ENCODE measurements at places on chromosomes 6 and 20.

DNA sequence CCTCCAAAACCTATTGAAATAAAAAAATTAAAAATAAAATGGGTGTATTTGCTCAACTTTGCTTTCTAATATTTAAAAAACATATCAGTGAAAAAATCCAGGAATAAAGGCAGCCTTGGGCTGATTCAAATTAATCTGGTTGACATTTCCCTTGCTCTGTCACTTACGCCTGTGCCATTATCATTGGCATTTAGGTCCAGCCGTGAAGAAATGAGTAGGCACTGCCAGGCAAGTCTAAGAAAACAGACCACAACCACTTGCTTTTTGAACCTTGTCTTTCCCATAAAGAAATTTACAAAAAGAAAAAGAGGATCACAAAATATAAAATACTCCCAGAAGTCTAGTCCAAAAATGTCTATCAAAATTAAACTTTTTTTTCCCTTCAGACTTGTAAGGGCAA, 59.2 kb upstream of the HBS1L start:
- no peak for DNase-seq

DNA sequence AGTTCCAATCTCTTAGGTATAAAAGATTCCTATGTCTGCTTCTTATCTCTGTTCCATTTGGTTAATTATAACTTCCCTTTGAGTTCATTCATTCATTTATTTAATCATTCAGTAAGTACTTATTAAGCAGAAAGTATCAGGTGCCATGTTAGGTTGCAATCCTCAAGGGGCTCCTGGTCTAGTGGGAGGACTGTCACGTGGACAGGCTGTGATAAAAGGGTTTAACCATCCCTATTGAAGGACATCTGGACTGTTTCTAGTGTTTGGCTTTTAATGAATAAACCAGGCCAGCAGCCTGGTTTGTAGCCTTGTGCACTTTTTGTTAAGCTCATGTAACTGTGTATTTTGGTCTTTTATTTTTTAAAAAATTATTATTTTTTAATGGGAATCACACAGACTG, 162.1 kb upstream of the OGFRL1 start:
- DNase-seq, result no peak

- peak; percentile 86 for DNase-seq
Measured at GRCh38 chr6:119446609-119447008, 97.0 kb upstream of the MAN1A1 start.

DNA sequence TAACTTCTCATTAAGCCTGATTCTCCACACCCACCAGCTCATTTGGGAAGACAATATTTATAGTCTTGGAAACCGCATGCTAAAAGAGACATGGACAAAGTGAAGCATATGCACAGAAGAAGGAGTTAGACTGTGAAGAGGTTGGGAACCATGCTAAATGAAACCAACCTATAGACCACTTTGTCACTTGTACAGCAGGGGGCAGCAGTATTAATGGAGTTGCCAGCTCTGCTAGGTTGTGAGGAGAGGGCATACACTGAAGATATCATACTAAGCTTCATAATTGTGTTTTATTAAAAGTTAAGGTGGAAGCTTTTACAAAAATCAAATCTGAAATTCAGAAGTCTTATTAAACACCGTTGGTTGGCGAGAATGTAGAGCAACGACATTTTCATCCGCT, 38.3 kb upstream of the HMGCLL1 start:
- peak; percentile 44 for DNase-seq

GRCh38 chr20:57888591-57888990, 178.8 kb upstream of the PMEPA1 start:
- no peak for DNase-seq

DNA sequence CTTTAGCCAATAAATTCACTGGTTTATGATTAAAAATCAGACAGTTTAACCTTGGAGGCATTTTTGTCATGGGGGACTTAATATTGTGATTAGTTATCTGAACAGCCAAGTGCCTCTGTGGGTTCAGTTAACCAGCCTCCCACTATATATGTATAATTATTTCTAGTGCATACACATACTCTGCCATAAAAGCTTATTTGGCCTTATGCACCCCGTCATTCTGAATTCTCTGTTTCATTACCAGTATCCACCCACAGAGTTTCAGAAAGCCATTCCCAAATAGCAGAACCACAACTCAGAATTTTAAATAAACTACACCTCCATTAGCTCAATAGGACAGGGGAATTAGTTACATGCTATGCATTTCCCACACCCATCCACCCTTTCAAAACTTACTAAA, 279.7 kb downstream of the ZFAND3 start:
- no peak for DNase-seq

- DNase-seq, result peak; percentile 80
Measured at GRCh38 chr6:156963712-156964700, 186.8 kb downstream of the ARID1B start.

GRCh38 chr20:46158476-46158987, 40.4 kb downstream of the CD40 start:
- no peak for DNase-seq

Measured in fibroblast of skin of right biceps (primary cell).